ENCODE measurements at places on chromosomes 1 and 21.
A peak's percentile ranks its signal among the peaks of the same experiment; 100 is the strongest.

DNA sequence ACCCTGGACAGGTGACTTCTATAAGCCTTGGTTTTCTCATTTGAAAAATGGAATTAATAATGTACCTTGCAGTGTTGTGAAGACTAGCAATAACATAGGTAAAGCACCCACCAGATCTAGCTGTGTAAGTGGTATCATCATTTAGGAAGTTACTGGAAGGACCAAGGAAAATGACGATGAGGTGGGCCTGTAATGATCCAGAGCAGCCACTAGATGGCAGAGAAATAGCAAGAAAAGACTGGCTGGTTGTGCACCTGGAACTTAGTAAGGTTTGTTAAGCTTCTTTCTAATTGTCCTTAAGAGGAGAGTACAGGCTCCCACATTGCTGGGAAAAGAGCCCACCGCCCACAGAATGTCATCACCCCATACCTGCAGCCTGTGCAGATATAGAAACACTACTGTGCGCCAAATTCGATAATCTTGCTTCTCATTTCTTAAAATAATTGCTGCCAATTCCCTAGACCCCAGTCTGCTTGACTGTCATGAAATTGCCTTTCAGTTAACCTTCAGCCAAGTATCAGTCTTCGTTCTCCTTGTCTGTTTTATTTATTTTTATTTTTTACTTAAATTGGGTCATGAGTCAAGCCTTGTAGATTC lies 37.2 kb downstream of the WNT4 start:
- no peak overlapping the region for H3K4me3 ChIP-seq
- DNase-seq, result peak; percentile 36
- H3K36me3 ChIP-seq, result peaks cover 8% of the 10 kb centered on the region
- H3K4me1 ChIP-seq, result peaks cover 3% of the 10 kb centered on the region

DNA sequence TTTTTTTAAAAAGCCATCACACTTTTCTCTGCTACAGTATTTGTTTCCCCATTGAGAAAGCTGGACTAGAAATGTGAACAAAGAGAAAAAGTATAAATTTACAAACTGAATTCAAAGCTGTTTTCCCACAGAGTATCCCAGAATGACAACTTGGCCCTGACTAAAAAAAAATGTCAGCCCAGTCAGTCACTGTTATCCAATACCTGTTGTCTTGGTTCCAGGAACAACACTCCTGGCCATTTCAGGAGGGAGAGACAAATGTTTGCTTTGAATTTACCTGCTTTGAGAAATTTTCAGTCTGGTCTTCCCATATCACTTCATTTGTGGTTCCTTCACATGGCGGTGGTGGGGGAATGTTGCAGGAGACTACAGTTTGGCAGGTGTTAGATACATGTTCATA lies 46.2 kb downstream of the COLGALT2 start:
- peaks cover 24% of the 10 kb centered on the region for H3K4me1 ChIP-seq
- no peak overlapping the region for H3K4me3 ChIP-seq

- H3K27ac ChIP-seq, result no peak overlapping the region
- H3K4me3 ChIP-seq, result no peak overlapping the region
- peaks cover 3% of the 10 kb centered on the region for H3K27me3 ChIP-seq
- no peaks in the 10 kb centered on the region for H3K4me1 ChIP-seq
Measured at GRCh38 chr1:161069241-161069640, 450 bp downstream of the ARHGAP30 start.

DNA sequence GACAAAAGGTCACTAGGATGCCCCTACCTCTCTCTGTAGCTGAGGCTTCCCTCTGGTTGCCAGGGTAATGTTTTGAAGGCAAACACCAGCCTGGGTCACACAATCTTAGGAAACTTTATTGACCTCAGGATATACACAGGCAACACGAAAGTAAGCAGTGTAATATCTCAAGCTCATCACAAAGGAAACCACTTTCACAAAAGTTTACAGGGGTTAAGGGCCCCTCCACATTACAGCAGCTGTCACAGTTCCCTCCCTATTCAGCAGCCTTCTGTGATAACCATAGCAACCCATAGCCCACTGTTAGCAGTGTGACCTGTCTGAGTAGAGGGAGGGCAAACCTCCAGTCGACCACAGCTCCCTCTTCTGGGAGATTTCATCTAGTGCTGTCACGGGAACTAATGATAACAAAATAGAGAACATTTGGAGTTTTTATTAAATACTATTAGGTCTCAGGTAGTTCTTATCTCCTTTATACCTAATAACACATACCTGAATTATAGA lies 149.8 kb downstream of the PTPRC start:
- no peak for DNase-seq
- H3K4me3 ChIP-seq, result no peak overlapping the region
- no peaks in the 10 kb centered on the region for H3K4me1 ChIP-seq
- H3K27me3 ChIP-seq, result no peaks in the 10 kb centered on the region

GRCh38 chr1:43065616-43066399 lies 106.3 kb downstream of the EBNA1BP2 start:
- H3K27ac ChIP-seq, result no peak overlapping the region
- H3K4me1 ChIP-seq, result peaks cover 3% of the 10 kb centered on the region
- H3K36me3 ChIP-seq, result no peaks in the 10 kb centered on the region
- H3K4me3 ChIP-seq, result no peak overlapping the region

DNA sequence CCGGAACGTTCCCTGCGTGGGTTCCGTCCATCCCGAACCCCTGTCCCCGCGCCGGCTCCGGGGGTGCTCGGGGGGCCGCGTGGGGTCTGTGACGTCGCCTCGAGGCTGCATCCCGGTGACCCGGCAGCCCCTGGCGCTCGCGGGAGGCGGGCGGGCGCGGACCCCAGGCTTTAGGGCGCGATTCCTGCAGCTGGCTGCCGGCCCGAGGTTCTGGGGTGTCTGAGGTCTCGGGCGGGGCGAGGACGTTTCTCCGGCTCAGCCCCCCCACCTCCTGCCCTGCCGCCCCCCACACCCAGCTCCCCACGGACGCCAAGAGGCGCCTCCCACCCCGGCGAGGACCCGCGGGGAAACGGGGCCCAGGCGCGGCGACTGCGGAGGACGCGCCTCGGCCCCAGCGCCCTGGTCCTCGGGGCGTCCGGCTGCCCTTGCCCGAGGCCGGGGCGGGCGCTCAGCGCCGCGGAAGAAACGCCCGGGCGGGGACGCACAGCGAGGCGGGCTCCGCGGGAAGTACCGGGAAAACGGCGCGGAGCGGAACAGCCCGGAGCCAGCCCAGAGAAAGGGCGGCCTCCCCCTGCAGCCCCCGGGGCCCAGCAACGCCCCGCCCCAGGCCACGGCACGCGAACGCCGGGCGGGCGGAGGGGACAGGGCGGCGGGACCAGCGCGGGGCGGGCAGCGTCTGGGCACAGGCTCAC lies 1.3 kb upstream of the PCBP3 start:
- no peaks in the 10 kb centered on the region for H3K36me3 ChIP-seq
- H3K27ac ChIP-seq, result no peak overlapping the region
- H3K4me1 ChIP-seq, result peaks cover 4% of the 10 kb centered on the region
- H3K27me3 ChIP-seq, result peaks cover 29% of the 10 kb centered on the region
- DNase-seq, result peak; percentile 77

- H3K4me3 ChIP-seq, result no peak overlapping the region
- no peaks in the 10 kb centered on the region for H3K4me1 ChIP-seq
- H3K27ac ChIP-seq, result no peak overlapping the region
- peaks cover 46% of the 10 kb centered on the region for H3K27me3 ChIP-seq
Measured at GRCh38 chr1:44526295-44527073, 121.4 kb downstream of the RNF220 start.

DNA sequence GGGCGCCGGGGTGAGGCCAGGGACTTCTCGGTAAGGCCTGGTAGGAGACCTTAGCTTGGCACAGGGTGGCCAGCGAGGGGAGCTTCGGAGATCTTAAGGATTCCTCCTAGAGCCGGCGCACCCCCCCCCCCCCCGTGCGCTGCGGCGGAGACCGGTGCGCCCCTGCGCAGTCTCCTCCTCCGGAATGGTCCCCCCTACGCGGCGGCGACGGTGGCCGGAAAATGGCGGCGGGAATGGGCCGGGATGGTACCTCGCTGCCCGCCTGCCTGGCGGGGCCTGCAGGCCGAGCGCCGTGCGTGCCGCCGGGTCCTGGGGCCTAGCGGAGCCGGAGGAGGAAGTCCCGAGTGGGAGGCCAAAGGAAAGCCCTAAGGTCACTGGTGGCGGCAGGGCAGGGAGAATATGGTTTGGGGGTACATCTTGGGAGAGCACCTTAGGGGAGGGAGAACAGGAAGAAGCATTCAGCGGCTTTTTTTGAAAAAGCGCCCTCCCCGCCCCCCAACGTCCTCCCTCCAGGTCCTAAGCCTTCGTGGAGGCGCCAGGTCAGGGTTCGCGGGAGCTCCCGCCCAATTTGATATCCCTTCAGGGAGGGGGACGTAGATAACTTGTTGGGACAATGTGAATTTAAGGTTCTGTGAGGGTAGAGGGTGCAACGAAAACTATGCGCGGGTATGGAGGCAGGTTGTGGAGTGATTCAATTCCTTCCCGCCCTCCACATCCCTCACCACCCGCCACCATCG lies 429 bp downstream of the SRRM1 start:
- H3K4me1 ChIP-seq, result peaks cover 24% of the 10 kb centered on the region
- peak overlapping the region; percentile 70 for H3K27ac ChIP-seq
- H3K4me3 ChIP-seq, result peak overlapping the region; percentile 84
- H3K27me3 ChIP-seq, result no peaks in the 10 kb centered on the region

DNA sequence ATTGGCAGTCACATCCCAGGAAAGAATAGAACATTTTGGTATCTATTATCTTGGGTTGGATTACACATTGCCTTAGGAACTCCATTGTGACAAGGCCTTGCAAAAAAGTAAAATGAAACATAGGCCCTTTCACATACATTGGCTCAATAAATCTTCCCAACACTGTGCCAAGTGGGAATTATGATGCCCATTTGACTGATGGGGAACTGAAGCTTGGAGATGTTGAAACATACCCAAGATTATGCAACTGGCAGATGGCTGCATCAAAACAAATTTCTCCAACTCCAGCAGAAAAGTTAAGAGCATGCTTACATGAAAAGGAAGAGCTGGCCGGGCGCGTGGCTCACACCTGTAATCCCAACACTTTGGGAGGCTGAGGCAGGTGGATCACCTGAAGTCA lies 26.9 kb downstream of the PLEKHO1 start:
- no peaks in the 10 kb centered on the region for H3K36me3 ChIP-seq
- H3K27ac ChIP-seq, result no peak overlapping the region
- no peaks in the 10 kb centered on the region for H3K27me3 ChIP-seq
- no peaks in the 10 kb centered on the region for H3K4me1 ChIP-seq

- no peak for DNase-seq
- H3K4me1 ChIP-seq, result no peaks in the 10 kb centered on the region
- no peak overlapping the region for H3K4me3 ChIP-seq
- peaks cover 7% of the 10 kb centered on the region for H3K36me3 ChIP-seq
- no peak overlapping the region for H3K27ac ChIP-seq
- H3K27me3 ChIP-seq, result no peaks in the 10 kb centered on the region
Measured at GRCh38 chr1:111161843-111162487, 21.9 kb downstream of the CEPT1 start.

GRCh38 chr1:206705191-206705590 lies 20.5 kb downstream of the MAPKAPK2 start:
- H3K4me1 ChIP-seq, result peaks cover 57% of the 10 kb centered on the region
- DNase-seq, result peak; percentile 86
- no peak overlapping the region for H3K4me3 ChIP-seq
- H3K36me3 ChIP-seq, result no peaks in the 10 kb centered on the region
- H3K27me3 ChIP-seq, result no peaks in the 10 kb centered on the region

- no peak overlapping the region for H3K27ac ChIP-seq
- DNase-seq, result no peak
- H3K36me3 ChIP-seq, result no peaks in the 10 kb centered on the region
- no peak overlapping the region for H3K4me3 ChIP-seq
- no peaks in the 10 kb centered on the region for H3K4me1 ChIP-seq
- H3K27me3 ChIP-seq, result peaks cover 3% of the 10 kb centered on the region
Measured at GRCh38 chr1:222772996-222773379, 36.0 kb downstream of the FAM177B start.

DNA sequence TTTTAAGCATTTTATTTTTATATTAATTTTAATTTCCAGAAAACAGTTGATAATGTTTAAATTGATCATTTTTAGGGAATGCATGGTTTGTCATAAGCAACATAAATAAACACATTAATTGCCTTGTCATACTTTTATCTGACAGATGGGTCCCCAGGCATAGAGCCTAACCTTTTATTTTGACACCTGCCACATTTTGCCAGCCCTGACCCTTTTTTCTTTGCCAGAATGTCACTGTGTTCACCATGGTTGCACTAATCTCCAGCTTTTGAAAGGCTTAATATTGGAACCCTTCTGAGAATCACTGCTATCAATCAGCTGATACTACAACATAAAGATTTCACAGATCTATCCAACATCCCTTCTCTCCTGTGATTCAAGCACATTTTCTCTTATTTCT lies 56.0 kb upstream of the DPYD start:
- H3K27me3 ChIP-seq, result no peaks in the 10 kb centered on the region
- no peak overlapping the region for H3K27ac ChIP-seq
- no peaks in the 10 kb centered on the region for H3K4me1 ChIP-seq
- DNase-seq, result no peak
- no peak overlapping the region for H3K4me3 ChIP-seq

DNA sequence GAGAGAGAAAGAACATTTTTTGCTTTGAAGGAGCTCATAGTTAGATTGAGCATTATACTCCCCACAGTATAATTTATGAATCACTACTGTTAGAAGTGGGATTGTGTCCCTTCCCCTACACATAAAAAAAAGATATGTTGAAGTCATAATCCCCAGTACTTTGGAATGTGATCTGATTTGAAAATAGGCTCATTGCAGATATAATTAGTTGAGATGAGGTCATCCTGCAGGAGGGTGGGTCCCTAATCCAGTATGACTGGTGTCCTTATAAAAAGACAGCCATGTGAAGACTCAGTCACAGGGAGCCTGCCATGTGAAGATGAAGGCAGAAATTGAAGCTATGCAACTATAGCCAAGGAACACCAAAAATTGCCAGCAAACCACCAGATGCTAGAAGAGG lies 76.4 kb downstream of the TGFB2 start:
- H3K27ac ChIP-seq, result peak overlapping the region; percentile 17
- no peak overlapping the region for H3K4me3 ChIP-seq
- H3K4me1 ChIP-seq, result peaks cover 16% of the 10 kb centered on the region
- no peaks in the 10 kb centered on the region for H3K27me3 ChIP-seq
- no peak for DNase-seq

DNA sequence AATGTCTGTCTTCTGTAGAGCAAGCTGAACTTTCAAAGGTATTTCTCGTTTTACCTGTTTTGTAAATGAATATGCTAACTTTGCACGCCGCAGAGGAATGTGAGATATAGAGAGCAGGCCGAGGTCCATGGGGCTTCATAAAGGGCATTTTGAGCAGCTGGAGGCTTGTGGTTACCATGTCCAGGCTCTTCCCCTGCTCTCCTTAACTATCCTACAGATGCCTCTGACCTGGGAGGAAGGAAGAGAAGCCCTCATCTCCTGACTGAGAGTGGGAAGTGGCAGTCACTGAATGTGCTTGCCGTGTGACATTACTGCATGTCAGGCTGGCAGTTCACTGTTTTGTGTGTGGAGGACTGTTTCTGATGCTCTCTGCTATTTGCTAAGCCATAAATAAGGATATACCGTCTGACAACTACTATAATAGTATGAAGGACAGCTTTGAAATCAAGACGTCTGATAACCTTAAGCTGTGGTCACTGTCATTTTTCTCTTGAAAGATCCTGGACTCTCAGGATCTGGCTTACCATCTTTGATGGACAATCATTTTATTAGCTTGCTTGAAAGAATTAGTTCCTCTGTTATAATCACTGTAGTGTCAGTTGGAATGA lies 92.2 kb downstream of the DYRK1A start:
- H3K27me3 ChIP-seq, result no peaks in the 10 kb centered on the region
- H3K27ac ChIP-seq, result peak overlapping the region; percentile 57
- no peak overlapping the region for H3K4me3 ChIP-seq
- DNase-seq, result no peak
- no peaks in the 10 kb centered on the region for H3K36me3 ChIP-seq

- H3K36me3 ChIP-seq, result peaks cover 15% of the 10 kb centered on the region
- no peak overlapping the region for H3K27ac ChIP-seq
- peaks cover 19% of the 10 kb centered on the region for H3K4me1 ChIP-seq
- H3K27me3 ChIP-seq, result no peaks in the 10 kb centered on the region
- H3K4me3 ChIP-seq, result no peak overlapping the region
Measured at GRCh38 chr1:19313961-19314882, 2.1 kb downstream of the SLC66A1 start.

All from osteoblast (primary cell).